SW 1271 (cell line): ENCODE measurements at places on chromosomes 7 and 10.
A peak's percentile ranks its signal among the peaks of the same experiment; 100 is the strongest.

GRCh38 chr7:17075601-17076255 lies 193.9 kb upstream of the AGR3 start:
- no peak for DNase-seq

- DNase-seq = no peak
Measured at GRCh38 chr10:76624470-76624869, 1013.1 kb downstream of the KCNMA1 start.

DNA sequence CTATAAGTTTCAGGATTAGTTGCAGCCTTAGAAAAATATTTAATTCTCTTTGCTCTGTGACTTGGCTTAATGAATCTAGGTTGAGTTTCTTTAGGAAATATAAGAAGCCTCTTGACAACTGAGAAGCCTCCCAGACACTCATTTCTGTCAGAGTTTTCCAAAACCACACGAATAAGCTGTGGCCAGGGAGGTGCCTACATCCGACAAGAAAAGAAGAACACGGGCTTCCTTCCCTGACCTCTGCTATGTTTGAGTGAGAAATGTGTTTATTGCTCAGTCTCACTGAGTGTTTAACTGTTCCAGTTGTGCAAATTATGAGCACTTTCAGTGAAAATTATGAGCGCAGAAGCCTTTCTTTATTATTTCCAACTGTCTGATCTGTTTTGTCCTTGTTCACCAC lies 105.0 kb downstream of the TRIL start:
- DNase-seq = no peak

GRCh38 chr10:44927352-44927751 lies 16.2 kb downstream of the TMEM72 start:
- DNase-seq = no peak

- DNase-seq = peak; percentile 90
Measured at GRCh38 chr10:4663162-4663992, 162.6 kb upstream of the AKR1E2 start.

- no peak for DNase-seq
Measured at GRCh38 chr7:100968031-100968430, 1.3 kb upstream of the MUC12 start.

DNA sequence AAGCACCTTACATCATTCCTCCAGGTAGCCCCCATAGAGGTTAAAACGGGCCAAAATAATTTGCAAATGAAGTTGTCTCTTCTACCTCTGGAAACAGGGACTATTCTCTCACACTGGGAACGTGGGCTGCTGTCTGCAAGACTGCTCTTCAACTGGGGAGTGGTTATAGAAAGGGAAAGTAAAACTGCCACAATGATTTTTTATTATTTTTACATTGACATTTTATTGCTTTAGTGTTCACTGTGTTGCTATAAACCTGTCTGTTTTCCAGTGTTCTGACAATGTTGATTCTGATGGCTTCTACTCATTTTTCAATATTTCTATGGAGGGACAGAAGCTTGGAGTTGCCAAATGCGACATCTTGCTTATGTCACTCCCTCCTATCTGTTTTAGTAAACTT lies 115.1 kb upstream of the ANTXRL start:
- DNase-seq = no peak

GRCh38 chr7:95429241-95429990 lies 5.4 kb downstream of the PON2 start:
- no peak for DNase-seq

DNA sequence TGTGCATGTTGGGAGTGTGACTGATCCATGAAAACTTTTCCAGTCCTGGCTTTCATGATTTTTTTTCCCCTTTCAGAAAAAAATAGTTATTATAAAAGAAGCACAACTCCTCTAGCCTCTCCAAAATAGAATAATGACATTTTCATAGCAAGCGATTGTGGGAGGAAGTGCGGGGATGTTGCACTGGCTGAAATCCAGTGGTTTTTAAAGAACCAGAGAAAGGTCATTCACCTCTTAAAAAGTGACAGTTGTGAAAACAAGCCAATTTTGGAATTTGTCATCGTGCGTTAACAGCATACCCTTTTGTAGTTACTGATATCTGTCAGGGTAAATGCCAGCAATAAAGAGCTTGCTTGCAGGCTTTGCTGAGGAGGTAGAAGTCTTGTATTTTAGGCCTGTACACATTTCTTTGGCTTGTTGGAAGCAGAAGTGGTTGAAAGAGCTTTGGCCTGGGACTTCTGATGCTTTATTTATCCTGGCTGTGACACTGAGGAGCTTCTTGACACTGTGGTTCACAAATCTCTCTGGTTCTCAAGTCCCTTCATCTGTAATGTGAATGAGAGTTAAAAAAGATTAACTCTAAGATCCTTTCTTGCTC lies 545.9 kb downstream of the REEP3 start:
- no peak for DNase-seq

GRCh38 chr7:71723859-71724258 lies 591.9 kb downstream of the GALNT17 start:
- DNase-seq = no peak

DNA sequence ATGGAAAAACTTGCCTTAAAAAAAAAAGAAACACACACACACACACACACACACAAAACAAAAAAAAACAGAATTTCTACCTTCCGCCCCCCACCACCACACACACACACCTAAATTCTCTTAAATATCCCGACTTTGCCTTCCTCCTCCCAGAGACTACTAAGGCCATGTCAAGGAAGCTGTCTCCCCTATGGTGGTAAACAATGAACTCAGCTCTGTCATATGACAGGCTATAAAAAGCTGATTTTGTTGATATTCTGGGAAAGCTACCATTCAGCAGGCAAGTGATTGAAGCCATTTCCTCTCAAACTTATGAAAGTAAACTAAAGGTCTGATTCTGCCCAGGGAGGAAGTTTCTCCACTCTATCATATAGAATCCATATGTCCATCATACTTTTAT lies 471.0 kb downstream of the GFRA1 start:
- no peak for DNase-seq

- no peak for DNase-seq
Measured at GRCh38 chr7:98305951-98306535, 24.6 kb downstream of the BRI3 start.

DNA sequence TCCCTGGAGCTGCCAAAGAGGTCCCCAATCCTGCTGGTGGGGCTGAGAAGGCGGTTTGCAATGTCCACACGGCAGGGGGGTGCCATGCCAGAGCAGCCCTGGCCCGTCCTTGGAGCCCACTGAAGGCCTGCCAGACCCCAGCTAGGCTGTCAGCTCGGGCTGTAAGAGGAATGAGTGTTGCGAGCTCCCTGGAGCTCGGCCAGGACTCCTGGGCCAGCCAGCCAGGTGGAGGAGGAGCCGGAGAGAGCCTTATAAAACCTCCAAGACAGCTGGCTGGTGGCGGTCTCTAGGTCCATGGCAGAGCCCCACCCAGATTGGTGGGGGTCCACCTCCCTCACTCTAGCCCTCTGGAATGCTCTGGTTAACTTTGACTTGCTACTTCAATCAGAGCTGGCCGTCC lies 55.1 kb upstream of the CALN1 start:
- no peak for DNase-seq

DNA sequence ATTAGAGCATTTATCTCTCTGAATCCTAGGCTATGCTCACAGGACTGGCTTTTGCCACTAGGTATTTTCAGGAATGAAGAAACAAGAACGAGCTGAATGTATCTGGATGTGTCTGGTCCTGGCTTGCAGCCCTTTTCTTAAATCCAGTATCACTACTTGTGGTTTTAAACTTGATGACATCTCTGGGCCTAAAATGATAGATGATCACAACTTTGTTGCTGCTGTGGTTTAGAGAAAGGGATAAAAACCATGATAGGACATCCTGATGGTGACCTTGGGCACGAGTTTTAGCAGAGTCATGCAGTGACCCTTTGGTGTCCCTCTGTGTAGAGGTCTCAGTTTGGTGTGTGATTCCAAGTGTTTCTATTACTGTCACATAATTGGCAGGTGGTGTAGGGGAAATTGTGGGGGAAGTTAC lies 31.7 kb upstream of the SEMA3C start:
- DNase-seq = no peak

DNA sequence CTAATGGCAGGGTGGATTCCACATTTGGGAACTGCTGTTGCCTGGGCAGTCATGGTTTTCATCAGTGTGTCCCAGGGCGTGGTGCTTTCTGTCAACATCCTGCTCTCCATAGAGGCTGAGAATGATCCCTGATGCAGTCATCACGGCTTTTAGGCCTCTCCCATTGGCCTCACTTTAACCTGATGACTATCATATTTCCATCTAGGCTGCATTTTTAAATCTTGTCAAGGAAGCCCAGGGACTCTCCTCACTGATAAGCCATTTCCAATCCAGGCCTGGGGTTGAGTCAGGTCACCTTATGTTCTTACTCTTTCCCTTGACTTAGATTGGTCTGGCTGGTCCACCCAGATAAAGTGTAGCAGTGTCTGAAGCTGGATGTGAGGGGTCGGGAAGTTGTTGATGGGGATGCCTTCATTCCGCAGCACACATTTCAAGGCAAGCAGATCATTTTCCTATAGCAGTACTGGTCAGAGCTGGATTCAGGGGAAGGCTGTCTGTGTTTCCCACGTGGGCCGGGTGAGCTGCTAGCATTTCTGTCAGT lies 177.0 kb downstream of the AUTS2 start:
- DNase-seq = no peak

DNA sequence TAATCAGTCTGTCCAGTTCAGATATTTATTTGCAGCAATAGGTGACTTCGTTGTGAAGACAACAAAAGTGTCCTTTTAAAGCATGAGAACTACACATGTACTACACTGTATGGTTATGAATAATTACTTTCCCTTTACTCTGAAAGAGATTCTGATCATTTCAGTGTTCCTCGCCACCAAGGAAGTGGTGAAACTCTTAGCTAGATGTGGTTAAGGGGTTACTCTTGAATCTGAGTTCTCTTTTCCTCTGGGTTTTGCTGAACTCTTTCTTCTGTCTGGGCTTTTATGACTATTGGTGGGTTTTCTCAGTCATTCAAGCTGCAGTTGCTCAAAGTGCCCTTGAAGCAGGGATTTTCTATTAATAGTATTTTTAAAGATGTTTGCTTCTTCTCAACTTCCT lies 127.9 kb upstream of the SEM1 start:
- DNase-seq = no peak

DNA sequence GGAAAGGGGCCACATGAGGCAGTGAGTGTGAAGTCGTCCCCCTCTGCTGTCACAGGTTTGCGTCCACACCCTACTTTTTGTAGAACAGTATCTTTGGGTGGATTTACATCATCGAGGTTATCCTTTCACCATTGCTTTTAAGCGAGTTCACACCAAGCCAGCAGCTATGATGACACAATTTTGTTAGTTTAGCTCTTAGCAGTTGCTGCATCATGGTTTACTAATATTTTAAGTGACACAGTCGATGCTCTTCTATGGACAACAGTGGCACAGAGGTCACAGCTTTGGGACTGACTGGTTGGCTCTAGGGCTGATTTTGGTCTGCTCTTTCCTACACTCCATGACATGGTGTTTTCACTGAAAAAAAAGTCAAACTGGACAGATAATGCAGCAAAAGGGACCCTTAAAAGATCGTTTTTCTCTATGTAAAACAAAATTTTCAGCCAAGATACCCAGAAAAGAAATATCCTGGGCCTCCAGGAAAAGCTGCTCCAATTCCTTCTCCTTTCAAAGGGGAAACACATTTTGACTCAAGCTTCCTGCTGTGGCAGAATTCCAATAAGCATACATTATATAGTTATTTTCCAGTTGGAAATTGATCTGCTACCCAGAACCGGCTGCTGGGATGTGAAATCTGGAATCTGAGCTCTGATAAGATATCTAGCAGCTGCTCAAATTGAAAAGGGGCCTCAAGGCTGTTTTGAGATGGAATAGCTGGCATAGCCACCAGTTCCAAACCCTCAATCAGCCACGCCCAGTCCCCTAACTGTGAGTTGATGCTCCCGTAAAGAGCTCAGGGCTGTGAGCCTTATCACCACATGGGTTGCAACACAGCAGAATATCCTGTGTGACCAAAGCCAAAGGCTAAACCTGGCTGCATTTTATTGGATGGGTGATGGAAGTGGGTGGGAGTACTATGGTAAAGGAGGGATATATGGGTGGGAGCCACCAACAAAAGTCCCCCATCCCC lies 114.2 kb downstream of the SMURF1 start:
- DNase-seq = no peak

DNA sequence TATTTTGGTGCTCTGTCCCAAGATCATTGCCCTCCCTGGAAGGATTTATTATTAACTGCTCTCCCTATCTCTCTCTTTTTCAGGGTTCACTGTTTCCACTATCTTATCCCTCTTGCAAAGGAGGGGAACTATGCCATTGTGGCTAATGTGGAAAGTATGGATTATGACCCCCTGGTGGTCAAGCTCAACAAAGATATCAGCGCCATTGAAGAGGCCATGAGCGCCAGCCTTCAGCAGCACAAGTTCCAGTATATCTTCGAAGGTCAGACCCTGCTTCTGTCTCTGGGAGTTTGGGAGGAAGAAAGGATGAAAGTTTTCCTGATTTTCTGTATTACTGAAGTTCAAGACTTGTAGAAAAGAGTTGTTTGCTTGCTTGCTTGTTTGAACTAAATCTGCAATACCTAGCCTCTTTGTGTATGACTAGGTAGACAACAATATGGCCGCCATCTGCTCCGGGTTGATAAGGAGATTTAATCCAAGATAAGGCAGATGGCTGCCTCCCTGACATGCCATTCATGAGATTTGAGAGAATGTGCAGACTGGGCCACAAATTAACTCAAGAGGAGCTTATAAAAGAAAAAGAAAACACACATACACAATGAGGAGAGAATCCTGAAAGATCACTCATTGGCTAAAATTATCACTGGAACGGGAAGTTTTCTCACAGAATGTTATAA lies 122.2 kb upstream of the LRGUK start:
- DNase-seq = no peak

DNA sequence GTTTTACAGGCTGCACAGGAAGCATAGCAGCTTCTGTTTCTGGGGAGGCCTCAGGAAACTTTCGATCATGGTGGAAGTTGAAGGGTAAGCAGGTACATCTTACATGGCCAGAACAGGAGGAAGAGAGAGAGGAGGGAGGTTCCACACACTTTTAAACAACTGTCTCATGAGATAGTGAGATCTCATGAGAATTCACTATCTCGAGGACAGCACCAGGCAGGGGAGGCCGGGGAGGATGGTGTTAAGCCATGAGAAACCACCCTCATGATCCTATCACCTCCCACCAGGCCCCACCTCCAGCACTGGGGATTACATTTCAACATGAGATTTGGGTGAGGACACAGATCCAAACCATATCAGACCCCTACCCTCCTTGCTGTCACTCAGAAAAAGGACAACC lies 23.7 kb downstream of the ZNF503 start:
- DNase-seq = no peak

- DNase-seq = no peak
Measured at GRCh38 chr7:47418601-47419309, 163.2 kb downstream of the TNS3 start.

- no peak for DNase-seq
Measured at GRCh38 chr7:154504918-154505317, 452.7 kb downstream of the DPP6 start.

DNA sequence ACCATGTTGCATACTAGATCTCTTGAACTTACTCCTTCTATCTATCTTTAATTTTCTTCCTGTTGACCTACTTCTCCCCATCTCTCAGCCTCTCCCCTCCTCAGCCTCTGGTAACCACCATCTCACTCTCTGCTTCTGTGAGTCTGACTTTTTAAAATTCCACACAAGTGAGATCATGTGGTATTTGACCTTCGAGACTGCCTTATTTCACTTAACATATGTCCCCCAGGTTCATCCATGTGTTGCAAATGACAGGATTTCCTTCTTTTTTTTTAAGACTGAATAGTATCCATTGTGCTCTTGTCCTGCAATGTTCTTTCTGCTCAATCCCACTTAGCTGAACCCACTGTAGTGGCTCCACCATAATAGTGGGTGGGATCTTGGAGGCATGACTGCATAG lies 51.4 kb upstream of the DNAJC1 start:
- DNase-seq = no peak

- no peak for DNase-seq
Measured at GRCh38 chr7:106623315-106623660, 37.7 kb downstream of the CCDC71L start.

- DNase-seq = no peak
Measured at GRCh38 chr10:62467527-62467926, 93.4 kb downstream of the ZNF365 start.
